Activated CD4-positive, alpha-beta T cell treated with anti-CD3 and anti-CD28 coated beads, Interleukin-2, amount 50 U/mL, for 16 hours (primary cell): ENCODE measurements at places on chromosomes 16 and 17.

- DNase-seq = no peak
These were observed 62.9 kb downstream of the LMF1 start for GRCh38 chr16:907842-908241.

DNA sequence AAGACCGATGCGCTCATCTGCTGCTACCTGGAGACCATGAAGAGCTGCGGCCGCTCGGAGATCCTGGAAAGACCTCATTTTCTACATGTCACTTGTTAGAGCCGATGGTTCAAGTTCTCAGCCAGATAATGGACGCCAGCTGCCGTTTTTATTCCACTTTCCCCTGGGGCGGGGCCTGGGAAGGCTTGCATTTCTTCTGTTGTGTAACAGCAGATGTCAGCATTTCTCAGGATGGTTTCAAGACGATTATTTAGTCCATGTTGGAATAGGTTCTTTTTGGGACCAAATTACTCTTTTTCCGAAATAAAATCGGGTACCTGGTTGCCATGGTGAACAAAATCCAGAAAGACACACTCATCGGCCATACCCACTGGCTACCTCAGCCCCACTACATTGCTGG lies 1418.3 kb downstream of the CDH11 start:
- DNase-seq = no peak

- no peak for DNase-seq
These were observed 63.6 kb downstream of the MAF start for GRCh38 chr16:79536958-79537357.

- no peak for DNase-seq
These were observed 3.6 kb downstream of the ABCC12 start for GRCh38 chr16:48152226-48152625.
